ENCODE measurements at places on chromosomes 1 and 21.

- no peak for DNase-seq
Observed at GRCh38 chr1:9929431-9930385, 13.5 kb downstream of the LZIC start.

DNA sequence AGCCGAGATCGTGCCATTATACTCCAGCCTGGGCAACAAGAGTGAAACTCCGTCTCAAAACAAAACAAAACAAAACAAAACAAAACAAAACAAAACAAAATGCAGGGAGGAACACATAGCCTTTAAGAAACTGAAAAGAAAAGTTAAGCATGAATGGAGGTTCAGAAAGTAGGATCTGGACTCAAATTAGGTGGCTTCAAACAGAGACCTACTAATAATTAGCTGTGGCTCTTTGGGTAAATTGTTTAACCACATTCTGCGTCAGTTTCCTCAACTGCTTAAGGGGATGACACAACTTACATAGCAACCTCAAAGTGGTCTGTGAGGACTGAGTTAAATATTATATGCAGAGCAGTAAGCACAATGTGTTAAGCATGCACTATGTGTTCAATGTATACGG is 458.2 kb downstream of the ADGRL2 start:
- no peak for DNase-seq

DNA sequence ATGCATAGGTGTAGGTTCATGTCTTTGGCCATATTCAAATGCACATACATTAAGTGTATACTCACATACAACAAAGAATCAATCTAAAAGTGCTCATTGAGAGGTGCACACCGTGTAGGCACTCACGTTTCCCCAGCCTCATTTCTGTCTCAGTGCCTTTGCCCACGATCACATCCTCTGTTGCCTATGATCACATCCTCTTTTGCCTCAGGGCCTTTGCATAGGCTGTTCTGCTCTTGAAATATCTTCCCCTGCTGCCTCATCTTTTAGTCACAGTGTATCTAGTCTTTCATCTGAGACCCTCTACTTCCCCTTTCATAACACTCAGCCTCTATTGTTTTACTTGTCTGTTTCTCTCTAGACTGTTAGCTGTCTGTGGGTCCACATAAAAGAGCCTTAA is 69.3 kb downstream of the FOXD2 start:
- no peak for DNase-seq

DNA sequence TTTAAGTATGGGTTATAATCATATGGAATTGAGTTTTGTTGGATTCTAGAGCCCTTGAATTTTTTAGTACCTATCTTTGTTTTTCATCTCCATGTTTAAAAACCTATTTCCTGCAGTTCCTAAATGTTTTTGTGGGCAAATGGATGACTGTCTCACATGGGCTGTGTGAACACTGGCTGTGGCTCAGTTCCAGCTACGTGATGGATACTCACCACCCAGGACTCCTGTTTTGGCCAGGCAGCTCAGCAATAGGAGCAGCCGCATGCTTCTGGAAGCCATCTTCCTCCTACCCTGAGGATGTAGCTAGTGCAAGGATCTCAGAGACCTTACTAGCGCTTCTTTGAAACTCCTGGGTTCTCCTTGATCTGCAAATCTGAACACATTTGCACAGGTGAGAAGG is 2.8 kb downstream of the REG4 start:
- no peak for DNase-seq

- no peak for DNase-seq
Observed at GRCh38 chr1:102751111-102751510, 357.2 kb downstream of the COL11A1 start.
